ENCODE measurements at places on chromosomes 11 and 22. TPM values are rescaled to one million over a fixed set of nuclear protein-coding genes. Genes with fewer than 3 reads are reported as not detected.
A peak's percentile ranks its signal among the peaks of the same experiment; 100 is the strongest.

Gene TRIM29
- total RNA-seq: 192 TPM

GRCh38 chr11:112156956-112157766, 6.7 kb downstream of the IL18 start:
- DNase-seq: no peak

DNA sequence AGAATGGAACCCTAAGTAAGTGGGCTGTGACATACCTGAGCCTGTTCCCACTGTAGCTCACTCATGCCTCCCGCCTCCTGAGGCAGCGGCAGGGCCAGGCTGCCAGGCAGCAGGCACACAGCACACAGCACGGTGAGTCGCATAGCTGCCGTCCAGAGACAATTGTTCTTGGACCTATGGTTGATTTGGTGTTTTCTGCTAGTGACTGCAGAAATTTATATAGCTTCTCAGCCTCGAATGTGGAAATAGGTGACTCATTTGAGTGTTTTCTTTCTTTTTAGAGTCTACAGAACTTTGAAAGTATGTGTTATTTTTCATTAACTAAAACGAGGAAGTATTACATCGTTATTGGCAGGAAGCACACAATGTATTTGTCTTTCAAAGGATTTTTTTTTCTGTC, at the start of gene MMP7:
Gene MMP7 (minus strand): TSS at position 190 of the 400 bp plus-strand sequence. CDS start 47 bp downstream, at position 143.
- no peak for DNase-seq

DNA sequence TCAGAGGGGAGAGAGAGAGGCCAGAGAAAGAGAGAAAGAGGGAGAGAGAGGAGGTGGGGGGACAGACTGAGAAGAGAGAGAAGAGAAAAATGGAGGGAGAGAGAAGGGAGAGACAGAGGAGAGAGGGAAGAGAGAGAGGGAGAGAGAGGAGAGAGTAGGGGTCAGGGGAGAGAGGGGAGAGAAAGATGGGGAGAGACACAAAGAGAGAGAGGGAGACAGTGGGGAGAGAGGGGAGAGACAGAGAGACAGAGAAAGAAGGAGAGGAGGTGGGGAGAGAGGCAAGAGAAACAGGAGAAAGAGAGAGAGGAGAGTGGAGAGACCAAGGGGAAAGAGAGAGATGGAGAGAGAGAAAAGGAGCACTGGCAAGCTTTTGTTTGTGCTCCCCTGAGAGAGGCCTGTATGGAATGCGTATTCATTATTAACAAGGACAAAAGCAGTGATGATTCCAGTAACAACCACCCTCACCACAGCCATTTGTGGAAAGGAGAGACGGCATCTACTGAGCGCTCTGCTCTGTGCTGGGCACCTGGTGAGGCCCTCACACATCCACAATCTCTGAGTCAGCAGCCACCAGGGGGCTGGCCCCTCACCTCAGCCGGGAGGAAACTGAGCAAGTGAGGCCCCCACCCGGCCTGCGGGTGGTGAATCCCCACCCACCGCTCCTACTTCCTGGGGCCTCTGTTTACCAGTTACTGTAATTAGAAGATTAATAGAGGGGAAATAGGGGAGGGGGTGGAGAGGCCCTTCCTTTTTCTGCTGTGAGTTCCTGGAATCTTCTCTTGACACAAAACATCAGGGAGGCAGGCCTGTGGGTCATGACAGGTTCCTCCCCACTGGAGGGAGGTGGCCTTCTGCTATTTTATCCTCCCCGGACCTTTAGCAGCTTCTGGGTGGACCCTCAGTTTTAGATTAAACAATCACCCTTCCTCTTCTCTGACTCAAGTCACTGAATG, 14.6 kb upstream of the MIAT start:
- no peak for DNase-seq

GRCh38 chr11:133956650-133957633, at the start of gene IGSF9B:
Gene IGSF9B (minus strand): TSS chr11:133956968. CDS start chr11:133956754, 214 bp downstream.
- peak; percentile 90 for DNase-seq

- peak; percentile 71 for DNase-seq
These were observed 25.1 kb downstream of the KIAA1671 start for GRCh38 chr22:24977370-24978221.

DNA sequence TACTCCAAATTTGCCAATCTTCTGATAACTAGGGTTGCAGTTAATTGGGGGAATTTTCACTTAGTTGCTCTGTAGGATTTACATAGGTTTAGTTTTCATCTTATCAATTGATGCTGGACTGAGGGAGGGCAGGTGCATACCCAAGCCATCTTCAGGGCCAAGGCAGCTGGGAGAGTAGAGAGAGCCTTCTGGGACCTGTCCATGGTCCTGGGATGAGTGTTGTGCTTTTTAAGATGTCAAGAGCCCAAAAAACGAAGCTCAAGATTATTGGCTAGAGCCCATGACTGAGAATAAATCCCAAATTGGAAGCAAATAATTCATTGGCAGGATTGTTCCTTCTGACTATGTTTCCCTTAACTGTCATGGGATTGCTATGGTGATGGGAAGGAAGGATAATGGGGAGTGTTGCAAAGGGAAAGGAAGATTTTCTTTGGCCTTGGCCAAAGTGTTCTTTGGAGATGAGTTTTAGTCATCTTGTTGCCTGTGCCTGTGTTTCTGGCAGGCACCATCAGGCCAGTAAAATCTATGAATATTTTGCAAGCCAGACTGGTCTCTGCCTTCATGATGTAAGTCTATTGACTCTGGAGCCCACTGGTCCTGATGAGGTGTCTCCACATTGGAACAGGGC, 4.5 kb downstream of the SLC22A6 start:
- no peak for DNase-seq

Gene TECTA
- 0.83 TPM for total RNA-seq

DNA sequence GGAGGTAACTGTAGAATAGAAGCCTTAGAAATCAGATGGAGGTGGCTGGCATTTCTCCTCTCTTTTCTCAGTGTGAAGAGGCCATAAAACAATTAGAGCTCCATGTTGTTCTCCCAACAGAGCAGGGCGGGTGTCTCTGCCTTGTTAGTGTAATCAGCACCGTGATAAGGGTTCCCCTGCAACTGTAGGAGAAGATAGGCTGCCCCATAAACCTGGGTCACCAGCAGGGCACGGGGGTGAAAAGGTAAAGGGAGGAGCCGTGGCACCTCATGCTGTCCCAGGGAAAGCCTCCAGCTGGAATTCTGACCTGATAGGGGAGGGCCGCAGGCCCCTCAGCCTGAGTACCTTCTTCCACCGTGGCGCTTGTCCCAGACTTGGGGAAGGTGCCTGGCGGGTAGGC, 68.7 kb downstream of the ISX start:
- no peak for DNase-seq

GRCh38 chr22:19972652-19973550, 31.3 kb upstream of the TXNRD2 start:
- no peak for DNase-seq
